ENCODE measurements at places on chromosomes 3 and 15.

GRCh38 chr3:28172748-28173147, 68.7 kb upstream of the CMC1 start:
- DNase-seq = no peak

- no peak for DNase-seq
These were observed 962.3 kb upstream of the NR2F2 start for GRCh38 chr15:95368191-95368590.

DNA sequence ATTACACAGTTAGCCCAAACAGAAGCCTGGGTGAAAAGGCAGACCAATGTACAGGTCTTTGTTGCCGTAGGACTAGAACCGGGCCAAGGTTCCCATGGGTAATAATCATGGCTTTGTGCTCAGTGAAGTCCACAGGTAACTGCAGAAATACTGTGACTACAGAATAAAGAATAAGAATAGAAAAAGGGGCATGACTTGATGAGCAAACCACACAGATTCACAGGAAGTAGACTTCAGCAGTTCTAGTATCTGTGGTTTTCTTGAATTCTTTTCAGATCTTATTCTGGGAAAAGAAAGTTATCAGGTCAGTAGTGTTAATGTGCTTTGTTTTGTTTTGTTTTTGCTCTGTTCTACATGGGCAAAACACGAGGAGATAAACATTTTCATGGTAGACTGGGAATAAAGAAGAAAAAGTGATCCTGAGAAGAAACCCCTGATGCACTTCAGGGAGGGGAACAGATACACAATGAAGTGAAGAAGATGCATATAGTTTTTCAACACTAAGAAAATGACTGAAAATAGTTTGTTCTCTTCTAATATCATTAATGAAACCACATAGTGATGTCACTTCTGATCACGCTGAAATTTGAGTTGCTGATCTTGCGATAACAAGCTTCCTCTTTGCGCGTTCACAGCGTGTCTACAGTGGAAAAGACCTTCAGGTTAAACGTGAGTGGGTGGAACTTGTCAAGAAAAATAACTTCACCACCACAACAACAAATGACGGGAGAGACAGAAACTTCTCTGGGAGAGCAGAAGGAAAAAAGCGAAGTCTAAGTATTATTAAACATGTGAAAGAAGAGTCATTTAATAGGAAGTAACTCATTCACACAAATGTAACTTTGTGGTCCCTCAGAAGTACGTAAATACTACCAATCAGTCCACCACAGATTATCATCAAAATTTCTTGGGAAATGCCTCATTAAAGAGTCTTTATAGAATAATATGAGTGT, 315.8 kb upstream of the SATB1 start:
- DNase-seq = no peak

- DNase-seq = no peak
These were observed 31.2 kb downstream of the SPATA12 start for GRCh38 chr3:57091521-57092273.

DNA sequence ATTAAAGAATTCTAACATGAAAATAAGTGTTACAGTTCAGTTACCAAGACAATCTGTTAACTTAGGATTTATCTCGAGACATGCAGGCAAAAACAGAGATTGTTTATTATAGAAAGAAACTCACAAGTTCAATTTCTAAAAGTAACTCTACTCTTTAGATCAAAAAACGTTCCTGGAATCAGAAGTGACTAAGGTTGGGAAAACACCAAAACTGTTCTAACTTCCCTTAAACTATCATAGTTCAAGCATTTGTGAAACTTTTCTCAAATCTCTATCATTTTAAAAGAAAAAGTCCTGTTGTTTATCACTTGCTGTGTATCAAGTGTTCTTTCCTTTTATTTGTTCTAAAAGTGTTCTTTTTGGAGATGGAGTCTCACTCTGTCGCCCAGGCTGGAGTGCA, 8.7 kb downstream of the WDR82 start:
- DNase-seq = no peak

- no peak for DNase-seq
These were observed 40.7 kb downstream of the KLF15 start for GRCh38 chr3:126316501-126316939.

DNA sequence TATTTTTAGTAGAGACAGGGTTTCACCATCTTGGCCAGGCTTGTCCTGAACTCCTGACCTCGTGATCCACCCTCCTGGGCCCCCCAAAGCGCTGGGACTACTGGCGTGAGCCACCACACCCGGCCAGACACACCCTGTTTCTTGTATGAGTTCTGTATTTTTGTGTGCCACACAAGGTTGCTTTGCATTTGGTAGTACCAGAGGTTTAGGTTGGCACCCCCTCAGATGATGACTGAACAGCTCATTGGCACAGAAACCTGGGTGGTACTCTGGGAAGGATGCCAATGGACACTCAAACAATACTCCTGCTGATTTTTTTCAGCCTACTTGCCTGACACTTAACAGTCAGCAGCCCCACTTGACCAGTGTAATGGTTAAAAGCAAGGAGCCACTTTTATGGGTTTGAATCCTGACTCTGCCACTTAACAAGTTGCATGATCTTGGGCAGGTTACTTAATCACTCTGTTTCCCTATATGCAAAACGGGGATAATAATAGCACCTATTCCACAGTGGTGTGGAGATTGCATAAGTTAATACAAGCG, 39.2 kb upstream of the BCL2A1 start:
- no peak for DNase-seq

- no peak for DNase-seq
These were observed 73.3 kb downstream of the CSNK1G1 start for GRCh38 chr15:64282701-64283100.

- DNase-seq = no peak
These were observed 43.6 kb downstream of the EDEM1 start for GRCh38 chr3:5231074-5231473.

DNA sequence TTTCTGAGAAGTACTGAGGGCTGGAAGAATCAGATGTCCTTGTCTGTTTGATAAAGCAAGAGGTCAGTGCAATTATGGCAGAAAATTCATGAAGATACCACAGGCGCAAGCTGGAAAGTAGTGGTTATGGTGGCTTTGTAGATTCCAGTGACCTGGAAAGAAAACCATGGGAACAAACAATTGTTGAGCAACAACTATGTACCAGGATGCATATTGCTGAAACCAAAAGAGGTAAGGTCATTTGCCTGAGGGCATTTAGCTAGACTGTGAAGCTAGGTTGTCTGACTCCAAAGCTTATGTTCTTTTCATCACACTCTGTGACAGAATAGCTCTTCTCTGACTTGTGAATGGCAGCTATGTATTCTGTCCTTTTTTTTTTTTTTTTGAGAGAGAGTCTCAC, 74.0 kb downstream of the B3GALNT1 start:
- no peak for DNase-seq

GRCh38 chr15:37055481-37055880, 44.9 kb downstream of the MEIS2 start:
- no peak for DNase-seq

DNA sequence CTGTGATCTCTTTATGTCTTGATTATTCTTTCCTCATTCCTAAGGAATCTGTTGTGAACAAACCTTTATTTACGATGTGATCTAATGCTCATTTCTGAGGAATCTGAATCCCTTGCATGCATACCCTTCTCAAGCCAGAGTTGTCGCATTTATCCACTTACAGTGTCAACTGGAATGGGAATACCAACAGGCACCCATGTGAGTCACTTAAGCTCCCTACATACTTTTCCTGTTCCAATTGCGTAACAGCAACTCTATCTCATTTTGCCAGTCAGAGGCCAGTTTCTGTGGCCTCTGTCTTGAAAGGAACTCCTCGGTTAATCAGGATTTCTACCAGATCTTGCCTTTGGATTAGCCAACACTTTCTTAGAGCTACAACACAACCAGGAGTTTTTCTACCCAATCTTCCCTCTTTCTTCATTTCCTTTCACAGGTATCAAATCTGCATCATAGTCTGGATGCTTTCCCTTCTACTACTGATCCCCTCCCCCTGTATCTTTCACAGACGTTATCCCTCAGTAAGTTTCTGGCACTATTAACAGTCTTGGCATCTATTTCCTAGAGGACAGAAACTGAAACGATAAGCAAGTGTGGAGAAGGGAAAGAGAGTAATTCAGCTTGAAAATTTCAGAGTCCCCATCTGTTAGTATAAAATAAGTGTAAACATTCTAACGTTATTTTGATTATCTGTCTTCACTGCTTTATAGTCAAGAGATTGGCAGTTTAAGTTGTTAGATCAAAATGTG, 66.8 kb upstream of the BCHE start:
- DNase-seq = no peak

DNA sequence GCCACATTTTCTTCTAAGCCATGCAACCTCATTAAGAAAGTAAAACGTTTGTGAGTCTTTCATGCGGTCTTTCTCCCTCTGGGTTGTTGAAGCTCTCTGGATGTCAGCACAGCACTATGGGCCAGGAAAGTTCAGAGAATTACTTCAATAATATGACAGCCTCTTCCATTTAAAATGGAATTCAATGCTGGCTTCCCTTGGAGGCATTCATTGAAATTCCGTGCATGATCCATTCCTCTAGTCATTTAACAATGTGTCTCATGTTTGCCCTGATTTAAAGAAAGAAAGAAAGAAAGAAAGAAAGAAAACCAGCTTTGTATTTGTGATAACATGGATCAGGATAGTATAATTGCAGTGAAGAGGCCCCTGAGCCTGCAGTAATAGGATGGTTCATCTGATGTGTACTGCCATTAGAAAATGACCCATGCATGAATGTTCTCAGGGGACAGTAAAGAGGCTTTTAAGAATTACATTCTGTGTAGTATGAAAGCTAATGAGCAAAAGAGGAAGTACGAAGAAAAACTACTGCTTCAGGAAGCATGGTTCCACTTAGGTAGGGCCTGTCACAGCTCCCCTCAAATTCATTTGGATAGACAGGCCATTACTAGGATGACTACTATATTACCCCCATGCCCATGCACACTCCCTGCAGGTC, 146.0 kb downstream of the ARPP21 start:
- DNase-seq = no peak

DNA sequence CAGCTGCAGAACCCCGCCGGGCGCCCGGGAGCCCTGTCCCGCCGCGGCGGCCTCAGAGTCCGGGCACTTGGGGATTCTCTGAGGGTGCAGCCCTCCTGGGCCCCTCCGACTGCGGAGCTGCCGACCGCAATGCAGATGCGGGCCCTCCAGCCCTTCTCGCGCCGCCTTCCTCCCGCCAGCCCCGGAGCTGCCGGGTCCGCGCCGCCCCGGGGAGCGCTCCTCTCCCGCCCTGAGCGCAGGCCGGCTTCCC, 320 bp upstream of the ACAN start:
- DNase-seq = no peak

DNA sequence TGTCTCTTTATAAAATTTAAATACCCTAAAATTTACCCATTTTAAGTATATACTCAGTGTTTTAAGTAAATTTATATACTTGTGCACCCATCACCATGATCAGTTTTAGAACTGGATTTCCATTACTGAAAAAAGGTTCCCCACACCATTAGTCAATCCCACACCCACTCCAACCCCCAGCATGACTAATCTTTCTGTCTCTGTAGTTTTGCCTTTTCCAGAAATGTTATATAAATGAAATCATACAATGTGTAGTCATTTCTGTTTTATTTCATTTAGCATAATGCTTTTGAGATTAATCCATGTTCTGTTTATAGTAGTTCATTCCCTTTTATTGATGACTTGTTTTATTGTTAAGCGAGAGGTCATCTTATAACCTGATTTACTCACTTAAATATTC, 66.1 kb upstream of the LIMD1 start:
- no peak for DNase-seq

Data from hindlimb muscle (tissue), 1 donor.